ENCODE measurements at places on chromosomes 11 and 22. TPM values are rescaled to one million over a fixed set of nuclear protein-coding genes. Genes with fewer than 3 reads are reported as not detected.

GRCh38 chr11:116404462-116404798 lies 368.4 kb downstream of the BUD13 start:
- H3K4me3 ChIP-seq, result no peak overlapping the region
- DNase-seq, result no peak
- no peaks in the 10 kb centered on the region for H3K4me1 ChIP-seq
- no peaks in the 10 kb centered on the region for H3K27me3 ChIP-seq
- H3K27ac ChIP-seq, result no peak overlapping the region

DNA sequence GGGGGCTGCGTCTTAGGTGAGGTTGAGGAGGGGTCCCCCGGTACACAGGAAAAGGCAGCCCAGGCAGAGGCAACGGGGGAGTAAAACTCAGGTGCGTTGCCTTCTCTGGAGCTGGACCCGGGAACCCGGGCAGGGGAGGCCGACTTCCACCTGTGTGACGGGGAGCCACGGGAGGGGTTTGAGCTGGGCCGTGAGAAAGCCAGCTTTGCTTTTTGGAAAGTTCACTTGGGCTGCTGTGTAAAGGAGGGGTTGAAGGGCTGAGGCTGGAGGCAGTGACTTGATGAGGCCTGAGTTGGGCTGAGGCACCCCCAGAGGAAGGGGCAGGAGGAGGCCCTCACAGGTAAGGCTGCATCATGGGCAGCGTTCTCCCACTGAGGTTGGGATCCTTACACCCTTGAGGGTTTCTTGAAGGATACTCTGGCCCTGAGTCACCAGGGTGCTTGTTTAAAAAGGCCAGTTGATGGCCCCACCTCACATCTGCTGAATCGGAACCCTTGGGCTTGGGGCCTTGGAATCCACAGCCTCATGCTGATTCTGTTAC lies 47.2 kb downstream of the CHRDL2 start:
- H3K4me1 ChIP-seq, result peaks cover 50% of the 10 kb centered on the region
- no peak for DNase-seq
- no peak overlapping the region for H3K27ac ChIP-seq

- no peak for DNase-seq
- no peak overlapping the region for H3K4me3 ChIP-seq
- peaks cover 7% of the 10 kb centered on the region for H3K4me1 ChIP-seq
- H3K36me3 ChIP-seq, result no peaks in the 10 kb centered on the region
- no peak overlapping the region for H3K27ac ChIP-seq
Observed at GRCh38 chr11:110527146-110527545, 97.4 kb downstream of the FDX1 start.

DNA sequence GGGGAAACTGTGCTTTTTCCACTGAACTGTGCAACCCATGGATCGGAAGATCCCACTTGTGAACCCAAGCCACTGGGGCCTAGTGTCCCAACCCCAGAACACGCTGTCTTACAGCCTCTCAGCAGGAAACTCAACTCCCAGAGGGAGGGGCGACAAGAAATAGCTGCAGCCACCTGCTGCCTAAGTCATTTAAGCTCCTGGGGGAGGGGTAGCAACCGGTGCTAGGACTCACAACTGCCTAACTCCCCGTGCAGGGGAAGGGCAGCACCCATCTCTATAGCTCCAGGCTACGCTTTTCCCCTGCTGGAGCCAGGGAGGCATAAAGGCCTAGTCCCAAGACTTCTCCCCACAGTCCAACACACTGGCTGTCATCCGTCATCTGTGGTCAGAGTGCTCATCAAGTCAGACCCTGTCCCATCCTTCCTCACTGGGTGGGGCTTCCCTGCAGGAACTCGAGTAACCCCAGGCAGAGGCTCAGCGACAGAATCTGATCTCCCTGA lies 363.0 kb downstream of the LUZP2 start:
- H3K4me3 ChIP-seq, result no peak overlapping the region
- no peak for DNase-seq
- H3K27ac ChIP-seq, result no peak overlapping the region
- no peaks in the 10 kb centered on the region for H3K4me1 ChIP-seq

The LRRC10B gene
- 0.73 TPM for polyA plus RNA-seq

DNA sequence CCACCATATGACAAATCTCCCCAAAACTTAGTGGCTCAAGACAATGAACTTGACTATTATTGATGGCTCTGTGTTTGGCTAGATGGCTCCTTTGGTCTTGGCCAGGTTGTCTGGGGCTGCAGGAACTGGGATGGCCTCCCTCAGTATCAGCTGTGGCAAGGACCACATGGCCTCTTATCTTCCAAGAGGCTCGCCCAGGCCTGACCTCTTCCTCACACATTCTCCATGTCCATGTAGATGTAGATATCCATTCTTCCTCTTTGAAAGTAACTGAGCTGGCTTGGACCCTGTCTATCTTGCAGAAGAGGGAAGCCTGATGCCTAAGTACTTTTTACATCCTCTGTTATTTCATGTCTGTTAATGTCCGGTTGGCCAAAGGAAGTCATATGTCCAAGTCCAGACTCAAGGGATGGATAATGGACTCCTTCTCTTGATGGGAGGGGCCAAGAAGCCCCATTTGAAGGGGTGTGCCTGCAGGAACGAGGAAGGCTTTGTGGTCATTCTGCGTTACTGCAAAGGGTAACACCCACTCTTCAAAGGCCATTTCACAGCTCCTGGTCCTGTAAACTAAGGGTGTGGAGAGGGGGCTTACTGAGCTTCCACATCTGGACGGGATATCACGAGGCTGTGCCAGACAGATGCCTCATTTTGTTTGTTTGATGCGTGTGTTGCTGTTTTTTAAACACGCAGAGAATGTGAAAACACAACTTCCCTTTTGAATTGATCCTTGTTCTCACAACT lies 87.1 kb downstream of the GRIK4 start:
- DNase-seq, result no peak
- no peak overlapping the region for H3K4me3 ChIP-seq
- no peaks in the 10 kb centered on the region for H3K4me1 ChIP-seq
- no peaks in the 10 kb centered on the region for H3K36me3 ChIP-seq

DNA sequence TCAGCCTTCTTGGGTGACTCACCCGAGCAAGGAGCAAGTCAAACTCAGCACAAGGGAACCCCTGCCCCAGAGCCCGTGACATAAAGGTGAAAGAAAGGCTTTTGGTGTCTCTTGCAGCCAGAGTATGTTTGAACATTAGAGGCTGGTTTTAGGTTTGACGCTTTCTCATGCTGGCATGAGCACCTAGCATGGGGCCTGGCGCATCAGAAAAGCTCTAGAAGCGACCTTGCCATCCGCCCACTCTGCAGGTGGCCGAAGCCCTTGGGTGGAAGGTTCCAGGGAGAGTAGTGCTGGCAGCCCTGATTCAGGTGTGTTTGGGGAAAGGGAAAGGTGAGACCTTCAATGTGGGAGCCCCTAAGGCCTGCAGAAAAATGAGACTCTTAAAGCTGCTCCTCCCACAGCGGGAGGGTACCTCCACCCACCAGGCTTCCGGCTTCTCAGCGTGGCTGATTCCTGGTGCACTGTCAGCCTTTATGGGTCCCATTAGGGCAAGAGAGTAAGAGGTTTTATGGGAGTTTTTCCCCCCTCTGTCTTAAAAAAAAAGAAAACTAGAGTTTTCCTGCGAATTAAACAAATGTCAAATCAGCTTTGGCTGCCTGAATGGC lies 88.4 kb downstream of the GRIK4 start:
- no peak overlapping the region for H3K4me3 ChIP-seq
- H3K27ac ChIP-seq, result no peak overlapping the region

DNA sequence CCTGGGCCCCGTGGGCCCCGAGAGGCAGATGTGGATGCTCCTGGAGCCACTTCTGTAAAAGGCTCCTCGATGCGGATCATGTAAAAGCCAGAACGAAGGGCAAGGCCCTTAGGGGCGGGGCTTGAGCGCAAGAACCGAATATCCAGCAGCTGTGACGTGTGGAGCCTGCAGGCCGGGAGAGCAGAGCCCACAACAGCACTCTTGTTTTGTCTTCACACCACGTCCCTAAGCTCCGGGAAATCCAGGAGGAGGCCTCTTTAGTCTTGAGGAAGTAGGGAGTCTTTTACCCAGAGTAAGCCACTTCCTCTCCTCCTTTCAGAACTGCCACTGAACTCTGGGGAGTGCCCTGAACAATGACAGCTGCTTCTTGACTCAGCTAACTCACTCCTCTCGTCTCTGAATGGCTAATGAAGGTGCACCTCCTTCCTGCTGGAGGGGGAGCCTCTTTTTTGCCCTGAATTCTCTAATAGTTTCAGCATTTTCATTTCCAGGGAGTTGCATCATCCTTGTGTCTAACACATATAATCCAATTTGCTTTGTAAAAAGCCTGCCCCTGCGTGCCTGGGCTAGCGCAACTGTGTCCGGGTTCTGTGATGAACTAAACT lies 12.5 kb downstream of the L3MBTL2 start:
- DNase-seq, result peak; percentile 42
- peaks cover 71% of the 10 kb centered on the region for H3K36me3 ChIP-seq
- no peaks in the 10 kb centered on the region for H3K27me3 ChIP-seq
- no peak overlapping the region for H3K4me3 ChIP-seq
- H3K27ac ChIP-seq, result peak overlapping the region; percentile 80

The YPEL1 gene
- polyA plus RNA-seq, result 2.5 TPM

GRCh38 chr22:46251816-46252380 lies 1.8 kb upstream of the CDPF1 start:
- no peak overlapping the region for H3K27ac ChIP-seq
- H3K4me3 ChIP-seq, result no peak overlapping the region
- peaks cover 35% of the 10 kb centered on the region for H3K4me1 ChIP-seq
- DNase-seq, result no peak

The EMID1 gene
- polyA plus RNA-seq, result 10.3 TPM

- H3K4me1 ChIP-seq, result peaks cover 6% of the 10 kb centered on the region
- H3K27me3 ChIP-seq, result peaks cover 5% of the 10 kb centered on the region
- no peak overlapping the region for H3K4me3 ChIP-seq
- H3K36me3 ChIP-seq, result no peaks in the 10 kb centered on the region
- no peak overlapping the region for H3K27ac ChIP-seq
- no peak for DNase-seq
Observed at GRCh38 chr11:107953446-107953845, 25.2 kb downstream of the RAB39A start.

DNA sequence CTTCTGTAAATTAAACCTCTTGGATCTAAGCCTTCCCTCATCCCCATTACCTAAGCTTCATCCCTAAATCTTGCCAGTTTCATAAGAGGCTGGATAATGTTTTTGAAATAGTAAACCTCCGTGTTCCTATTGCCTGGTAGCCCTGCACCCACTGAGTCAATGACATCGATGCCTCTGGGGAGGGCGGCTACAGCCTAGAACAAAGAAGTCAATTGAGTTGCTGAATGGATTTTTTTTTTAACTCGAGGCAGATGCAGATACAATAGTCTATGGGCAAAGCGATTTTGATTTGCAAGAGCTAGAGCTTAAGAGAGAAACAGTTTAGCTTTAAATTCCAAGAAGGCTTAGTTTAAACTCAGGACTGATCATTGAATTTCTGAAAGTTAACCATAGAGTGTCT lies 121.3 kb downstream of the NECTIN1 start:
- no peaks in the 10 kb centered on the region for H3K4me1 ChIP-seq
- H3K27me3 ChIP-seq, result peaks cover 45% of the 10 kb centered on the region
- no peak overlapping the region for H3K27ac ChIP-seq
- no peaks in the 10 kb centered on the region for H3K36me3 ChIP-seq
- no peak overlapping the region for H3K4me3 ChIP-seq
- DNase-seq, result no peak

DNA sequence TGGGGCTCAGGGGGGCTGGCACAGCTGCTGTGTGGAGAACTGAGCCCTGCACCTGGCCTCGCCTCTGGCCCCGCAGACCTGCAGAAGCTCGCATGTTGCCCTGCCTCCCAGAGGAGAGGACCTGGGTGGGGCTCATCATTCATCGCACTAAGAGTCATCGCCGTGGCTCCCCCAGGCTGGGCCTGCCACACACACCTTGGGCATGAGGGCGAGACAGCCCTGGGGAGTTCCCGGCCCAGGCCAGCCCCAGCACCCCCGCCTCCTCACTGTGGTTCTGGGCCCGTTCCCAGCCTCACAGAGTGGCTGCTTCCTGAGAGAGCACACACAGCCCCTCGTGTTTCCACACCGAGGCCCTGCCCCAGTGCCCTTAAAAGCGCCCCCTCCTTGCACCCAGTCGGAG lies 694.6 kb downstream of the TBC1D22A start:
- H3K36me3 ChIP-seq, result no peaks in the 10 kb centered on the region
- no peak for DNase-seq
- no peaks in the 10 kb centered on the region for H3K4me1 ChIP-seq
- no peaks in the 10 kb centered on the region for H3K27me3 ChIP-seq

- no peaks in the 10 kb centered on the region for H3K4me1 ChIP-seq
- no peak for DNase-seq
- H3K27me3 ChIP-seq, result no peaks in the 10 kb centered on the region
- H3K36me3 ChIP-seq, result no peaks in the 10 kb centered on the region
- H3K4me3 ChIP-seq, result no peak overlapping the region
- H3K27ac ChIP-seq, result no peak overlapping the region
Observed at GRCh38 chr11:106679581-106679980, 338.7 kb downstream of the GUCY1A2 start.

DNA sequence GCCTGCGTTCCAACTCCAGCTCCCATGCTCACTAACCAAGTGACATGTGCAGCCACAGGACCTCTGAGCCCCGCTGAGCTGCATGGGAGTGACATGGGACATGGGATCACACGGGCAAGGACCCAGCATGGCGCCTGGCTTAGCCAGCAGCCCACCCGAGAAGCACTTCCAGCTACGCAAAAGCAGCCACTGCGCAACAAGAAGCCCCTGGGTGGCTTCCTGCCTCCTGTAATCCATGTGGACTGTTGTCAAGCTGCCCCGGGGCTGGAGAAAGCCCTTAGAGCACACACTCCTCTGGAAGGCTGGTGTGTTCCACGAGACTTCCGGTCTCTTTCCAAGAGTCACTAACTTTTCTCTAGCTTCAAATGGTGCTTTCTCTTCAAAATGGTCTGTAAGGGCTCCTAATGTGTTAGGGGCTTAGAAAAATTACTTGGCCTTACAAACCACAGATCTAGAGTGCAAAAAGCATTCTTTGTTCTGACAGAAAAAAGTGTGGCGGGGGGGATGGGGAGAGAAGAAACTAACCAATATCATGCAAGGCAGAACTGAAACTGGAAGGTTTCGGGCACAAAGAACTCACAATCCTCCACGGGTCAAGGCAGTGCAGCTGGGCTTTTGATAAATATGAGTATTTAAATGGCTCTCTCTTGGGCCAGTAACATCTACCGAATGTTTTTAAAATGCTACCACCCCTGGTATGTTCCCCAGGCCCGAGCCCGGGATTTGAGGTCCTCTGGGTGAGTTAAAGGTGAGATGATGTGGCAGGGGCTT lies 5.5 kb downstream of the C11orf24 start:
- H3K36me3 ChIP-seq, result peaks cover 38% of the 10 kb centered on the region
- peaks cover 27% of the 10 kb centered on the region for H3K4me1 ChIP-seq
- no peak for DNase-seq
- H3K4me3 ChIP-seq, result no peak overlapping the region

DNA sequence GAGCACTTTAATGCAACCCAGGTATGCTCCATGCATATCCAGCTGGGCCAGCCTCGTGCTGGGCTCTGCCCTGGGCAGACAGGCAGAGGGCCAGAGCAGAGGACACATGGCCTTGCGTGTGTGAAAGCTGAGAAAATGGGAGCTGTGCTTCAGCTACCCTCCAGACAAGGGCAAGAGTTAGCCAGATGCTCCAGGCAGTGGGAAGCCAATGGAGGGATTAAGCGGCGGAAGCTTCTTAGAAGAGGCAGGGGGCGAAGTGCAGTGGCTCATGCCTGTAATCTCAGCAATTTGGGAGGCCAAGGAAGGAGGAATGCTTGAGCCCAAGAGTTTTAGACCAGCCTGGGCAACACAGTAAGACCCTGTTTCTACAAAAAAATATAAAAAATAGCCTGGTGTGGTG lies 9.8 kb upstream of the ARHGEF17 start:
- no peaks in the 10 kb centered on the region for H3K4me1 ChIP-seq
- no peak overlapping the region for H3K4me3 ChIP-seq
- no peak for DNase-seq
- H3K27me3 ChIP-seq, result no peaks in the 10 kb centered on the region

The DGCR6L gene
- 83.3 TPM for polyA plus RNA-seq
